ENCODE measurements at places on chromosomes 5 and 9.

DNA sequence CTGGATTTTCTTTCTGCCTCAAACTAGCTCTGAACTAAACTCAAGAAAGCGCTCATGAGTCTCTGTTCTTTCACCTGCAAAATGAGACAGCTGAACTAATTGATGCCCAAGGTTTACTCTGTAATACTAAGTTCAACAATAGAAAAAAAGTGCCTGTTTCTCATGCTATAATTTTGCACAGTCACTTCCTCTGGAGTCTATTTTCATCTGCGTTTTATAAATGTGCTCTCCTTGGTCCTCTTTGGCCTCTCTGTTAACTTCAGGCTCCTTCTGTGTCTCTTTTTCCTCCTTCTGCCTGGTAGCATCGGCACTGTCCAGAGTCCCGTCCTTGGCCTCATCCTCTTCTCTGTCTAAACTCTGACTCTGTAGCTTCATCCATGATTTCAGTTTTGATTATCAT, 311.9 kb upstream of the TLE4 start:
- DNase-seq = no peak

GRCh38 chr9:89304834-89305188, 6.2 kb upstream of the CKS2 start:
- no peak for DNase-seq

DNA sequence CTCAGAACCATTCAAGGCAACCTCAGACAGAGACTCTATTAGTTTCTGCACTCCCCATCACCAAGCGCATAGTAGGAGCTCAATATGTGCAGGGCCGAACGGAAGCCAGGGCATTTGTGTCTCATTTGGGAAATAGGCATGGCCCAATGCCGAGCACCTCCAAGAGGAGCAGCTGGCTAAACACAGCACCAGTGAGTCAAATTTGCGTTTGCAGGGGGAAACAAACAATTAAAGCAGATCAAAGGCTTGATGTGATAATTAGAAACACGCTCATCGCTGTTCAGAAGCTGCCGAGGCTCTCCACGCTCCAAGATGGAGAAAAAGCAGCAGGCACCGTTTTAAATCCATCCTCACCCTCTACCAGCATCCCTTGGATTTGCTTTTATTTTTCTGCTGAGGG, 225.3 kb downstream of the AGTPBP1 start:
- no peak for DNase-seq

- DNase-seq = no peak
Measured at GRCh38 chr5:146599261-146599660, 83.3 kb upstream of the GPR151 start.

DNA sequence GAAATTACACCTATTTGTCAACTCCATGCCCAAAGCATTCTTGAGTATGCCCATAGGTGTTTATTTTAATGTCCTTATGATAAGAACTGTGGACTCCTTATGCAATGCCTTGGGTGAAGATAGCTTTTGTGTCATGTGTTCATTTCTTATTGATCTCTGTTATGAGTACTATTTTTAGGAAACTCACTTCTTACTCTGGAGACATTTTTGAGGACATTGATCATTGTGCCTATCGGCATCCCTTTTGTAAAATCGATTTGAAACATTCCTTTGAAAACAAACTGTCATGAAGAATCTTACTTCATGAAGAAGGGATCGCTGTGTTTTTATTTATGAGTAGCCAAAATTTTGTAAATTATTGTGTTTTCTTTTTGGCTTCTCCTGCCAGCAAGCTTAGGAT, 257.3 kb downstream of the NTRK2 start:
- DNase-seq = no peak

DNA sequence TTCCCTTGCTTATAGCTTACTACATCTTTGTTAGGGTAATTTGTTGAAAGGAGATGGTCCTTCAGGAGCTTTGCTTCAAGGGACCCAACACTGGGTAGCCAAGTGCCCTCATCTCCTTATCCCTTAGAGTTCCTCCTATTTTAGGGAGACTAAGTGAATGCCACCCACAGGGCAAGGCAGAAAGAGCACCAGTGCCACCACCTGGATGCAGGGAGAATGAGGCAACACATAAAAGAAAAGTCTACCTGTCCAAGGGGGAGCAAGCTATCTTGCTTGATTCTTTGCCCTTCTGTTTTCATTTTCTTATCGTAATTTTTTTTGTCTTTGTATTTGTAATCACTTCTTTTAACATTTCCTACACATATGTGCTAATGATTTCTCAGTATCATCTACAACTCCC, 205.5 kb downstream of the NPR3 start:
- no peak for DNase-seq

- DNase-seq = no peak
Measured at GRCh38 chr9:27154908-27155307, 45.9 kb downstream of the TEK start.

DNA sequence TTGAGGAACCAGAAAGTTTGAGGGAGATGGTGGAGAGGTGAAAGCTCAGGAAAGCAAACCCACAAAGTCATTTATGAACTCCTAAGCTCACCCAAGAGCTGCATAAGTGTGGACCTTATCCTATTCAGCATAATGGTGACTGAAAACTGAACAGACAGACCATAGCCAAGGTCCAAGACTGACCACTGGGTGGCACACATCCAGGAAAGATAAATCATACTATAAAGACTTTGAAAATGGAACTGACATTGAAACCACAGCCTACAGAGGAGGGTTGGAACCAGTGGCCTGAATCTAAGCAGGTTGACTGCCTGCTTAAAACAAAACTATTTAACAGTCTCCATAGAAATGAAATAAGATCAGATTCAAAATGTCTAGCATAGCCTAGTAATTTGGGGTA, 121.0 kb upstream of the RGS7BP start:
- no peak for DNase-seq

GRCh38 chr5:73136055-73136562, 15.7 kb downstream of the TMEM171 start:
- no peak for DNase-seq

- DNase-seq = no peak
Measured at GRCh38 chr5:180171568-180172094, 37.4 kb downstream of the RASGEF1C start.

DNA sequence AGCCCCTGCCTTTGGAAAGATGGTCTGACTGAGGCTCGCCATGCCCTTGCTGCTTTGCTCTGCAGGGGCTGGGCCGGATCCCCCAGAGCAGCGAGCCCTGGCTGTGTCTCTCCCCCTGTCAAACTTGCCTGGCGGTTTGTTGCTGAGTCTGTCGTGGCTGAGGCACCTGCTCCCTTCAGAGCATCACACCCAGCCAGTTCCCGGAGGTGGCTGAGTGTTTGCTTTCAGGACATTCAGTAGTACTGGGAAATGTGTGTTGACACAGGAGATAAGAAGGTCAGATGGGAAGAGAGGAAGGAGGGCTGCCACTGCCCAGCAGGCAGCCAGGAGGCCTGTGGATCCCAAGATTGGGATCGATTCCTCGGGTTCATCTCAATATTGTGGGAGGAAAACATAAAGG, 62.9 kb downstream of the GADD45G start:
- DNase-seq = no peak

DNA sequence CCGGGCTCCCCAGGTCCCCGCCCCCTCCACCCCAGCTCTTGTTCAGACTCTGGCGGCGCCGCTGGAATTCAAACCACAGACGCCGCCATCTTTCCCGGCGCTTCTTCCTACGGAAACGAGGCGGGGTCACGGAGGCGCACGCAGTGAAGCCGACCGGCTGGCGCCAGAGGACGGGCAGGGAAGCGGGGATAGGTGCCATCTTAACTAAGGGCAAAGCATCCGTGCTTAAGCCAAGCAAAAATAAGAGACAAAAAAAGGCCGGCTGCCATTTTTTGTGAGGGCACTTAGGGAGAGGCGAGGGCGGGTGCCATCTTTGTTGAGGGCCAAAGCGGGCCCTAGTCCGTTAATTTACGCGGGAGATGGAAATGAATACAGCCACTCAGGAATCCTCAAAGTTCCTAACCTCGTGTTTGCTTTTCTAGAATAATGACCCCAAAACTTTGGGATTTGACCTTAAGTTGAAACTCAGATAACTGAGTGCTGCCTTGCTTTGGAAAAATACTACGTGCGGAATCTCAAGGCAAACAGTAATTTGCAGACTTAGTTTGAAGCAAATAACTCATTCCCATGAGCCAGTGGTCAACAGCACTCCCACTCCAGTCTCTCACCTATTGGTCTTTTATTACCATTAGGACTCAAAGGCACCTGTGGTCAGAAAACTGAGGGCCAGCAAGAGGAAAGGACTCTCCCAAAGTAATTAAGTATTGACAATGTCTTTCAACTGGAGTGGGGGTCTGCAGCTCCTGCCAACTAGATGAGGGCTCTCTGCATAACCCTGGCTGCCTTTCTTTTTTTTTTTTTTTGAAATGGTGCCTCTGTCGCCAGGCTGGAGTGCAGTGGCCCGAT, at the start of gene CDK5RAP2:
Gene CDK5RAP2, minus strand, starts transcription at position 117 of the 846 bp plus-strand sequence. CDS start 189 bp downstream, outside the sequence.
- no peak for DNase-seq

DNA sequence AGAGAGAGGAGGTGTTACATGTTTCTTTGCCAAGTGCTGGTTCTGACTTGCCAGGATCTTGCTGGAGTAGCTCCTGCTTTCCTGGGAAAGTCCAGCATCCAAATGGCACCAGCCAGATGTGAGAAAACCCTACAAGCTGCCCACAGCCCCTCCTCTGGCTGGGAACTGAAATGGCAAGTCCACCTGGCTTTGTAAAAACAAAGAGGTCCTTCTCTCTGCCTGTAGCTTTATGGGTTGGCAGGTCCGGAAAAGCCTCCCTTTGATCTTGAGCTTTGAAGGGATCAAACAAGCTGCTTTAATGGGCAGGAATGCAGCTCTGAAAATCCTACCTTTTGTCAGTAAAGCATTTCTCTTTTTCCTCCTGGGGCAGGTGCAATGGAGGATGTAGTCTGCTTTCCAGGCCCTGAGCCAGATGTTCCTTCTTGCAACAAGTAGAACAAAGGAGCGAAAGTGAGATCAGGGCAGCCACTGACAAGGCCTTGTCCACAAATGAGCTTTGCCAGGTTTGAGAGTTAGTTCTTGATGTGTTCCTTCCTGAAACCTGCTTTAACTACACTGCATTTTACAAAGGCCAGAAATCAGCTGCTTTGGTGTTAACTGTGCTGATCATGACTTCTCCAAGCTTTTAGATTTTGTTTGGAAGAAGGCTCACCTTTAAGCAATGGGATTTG, 456.7 kb downstream of the ZNF608 start:
- no peak for DNase-seq

- no peak for DNase-seq
Measured at GRCh38 chr9:14652729-14653377, 40.4 kb downstream of the ZDHHC21 start.

- DNase-seq = no peak
Measured at GRCh38 chr5:141725891-141726290, 43.9 kb upstream of the ARAP3 start.

GRCh38 chr9:93288341-93288740, 104.4 kb downstream of the WNK2 start:
- DNase-seq = no peak
